Nephron progenitor cell (in vitro differentiated cells): ENCODE measurements at places on chromosomes 5 and 9.

- DNase-seq: no peak
Observed at GRCh38 chr5:6252581-6252980, 125.8 kb downstream of the MED10 start.

DNA sequence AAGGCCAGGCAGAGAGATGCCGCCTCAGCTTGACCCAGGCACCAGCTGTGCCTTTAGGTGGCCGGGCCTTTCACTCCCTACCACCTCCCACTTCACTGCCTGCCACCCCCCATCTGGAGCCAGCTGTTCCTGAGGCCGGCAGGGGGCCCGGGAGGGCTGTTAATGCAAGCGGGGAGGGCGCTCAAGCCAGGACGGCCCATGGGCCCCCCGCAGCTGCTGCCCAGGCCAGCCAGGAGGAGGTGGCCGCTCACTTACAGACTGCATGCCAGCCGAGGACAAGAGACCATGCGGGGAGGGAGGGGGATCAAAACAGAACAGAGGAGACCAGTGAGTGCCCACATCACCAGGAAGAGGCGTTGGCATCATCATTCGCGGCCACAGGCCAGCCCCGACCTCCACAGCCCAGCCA, 4.5 kb downstream of the ABCA2 start:
- DNase-seq: no peak

- DNase-seq: no peak
Observed at GRCh38 chr9:130962418-130963316, 23.6 kb upstream of the FIBCD1 start.

GRCh38 chr5:127421471-127421870, 96.0 kb upstream of the PRRC1 start:
- no peak for DNase-seq

DNA sequence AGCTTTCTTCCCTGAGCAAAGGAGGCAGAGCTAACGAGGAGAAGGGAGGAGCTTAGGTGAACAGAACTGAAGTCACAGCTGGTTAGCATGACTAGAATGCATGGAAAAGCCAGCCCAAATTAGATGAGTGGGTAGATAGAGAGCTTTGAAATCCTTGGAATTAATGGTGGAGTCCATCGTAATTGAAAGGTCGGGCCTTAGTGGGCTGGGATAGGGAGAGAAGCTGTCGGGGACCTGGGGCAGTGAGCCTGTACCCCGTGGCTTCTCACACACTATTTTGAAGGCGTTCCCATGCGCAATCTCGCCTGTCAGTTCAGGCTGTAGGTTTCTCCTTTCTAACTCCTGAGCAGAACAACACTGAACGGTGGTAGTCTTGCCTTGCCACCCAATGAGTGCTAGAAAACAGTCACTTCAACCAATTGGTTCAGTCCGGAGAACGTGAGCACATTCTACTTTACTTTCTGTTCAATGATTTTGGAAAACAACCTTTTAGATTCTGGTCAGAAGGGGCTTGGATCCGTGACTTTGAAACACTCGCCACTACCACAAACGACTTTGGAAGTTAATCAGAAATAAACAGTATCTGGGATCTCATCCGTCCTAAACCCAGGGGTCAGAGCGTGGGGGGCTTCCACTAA, 655 bp upstream of the RAI14 start:
- peak; percentile 32 for DNase-seq

DNA sequence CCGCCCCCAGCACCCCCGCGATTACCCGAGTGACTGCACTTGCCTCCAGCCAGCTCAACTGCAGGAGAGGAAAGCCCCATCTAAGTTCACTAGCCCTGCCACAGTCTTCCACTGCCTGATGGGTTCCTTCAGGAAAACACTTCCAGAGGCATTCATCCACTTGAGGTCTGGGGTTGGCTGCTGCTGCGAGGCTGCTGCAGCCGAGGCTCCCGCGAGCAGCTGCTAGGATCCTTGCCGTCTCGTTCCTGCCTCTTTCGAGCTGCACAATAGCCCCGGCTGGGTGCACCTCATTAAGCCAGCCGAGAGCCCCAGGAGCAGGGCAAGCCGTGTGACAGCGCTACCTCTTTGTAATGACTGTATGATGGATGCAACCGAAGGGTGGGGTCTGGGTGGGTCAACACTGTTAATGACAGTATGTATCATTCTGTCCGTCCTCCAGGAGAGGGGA, 24.2 kb upstream of the ELAVL2 start:
- peak; percentile 56 for DNase-seq

GRCh38 chr5:423626-424261, 19.2 kb upstream of the EXOC3 start:
- no peak for DNase-seq

DNA sequence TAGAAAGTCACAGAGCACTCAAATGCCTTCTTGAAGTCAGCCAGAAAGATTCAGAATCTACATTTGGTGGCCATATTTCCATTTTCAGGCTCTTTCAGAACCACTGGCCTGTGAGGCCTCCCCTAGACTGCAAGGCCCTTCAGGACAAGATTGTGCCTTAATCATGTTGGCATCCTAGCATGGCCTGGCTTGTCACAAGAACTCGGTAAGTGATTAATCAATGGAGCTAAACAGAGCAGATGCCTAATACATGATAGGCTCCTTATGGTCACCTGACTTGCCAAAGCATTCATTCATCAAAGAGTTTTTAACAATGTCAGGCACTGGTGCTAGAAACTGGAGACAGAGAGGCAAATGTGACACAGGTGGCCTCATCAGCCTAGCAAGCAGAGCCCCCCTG, 70.3 kb downstream of the PGM5 start:
- no peak for DNase-seq

GRCh38 chr5:134143944-134144941, 29.8 kb downstream of the TCF7 start:
- no peak for DNase-seq

DNA sequence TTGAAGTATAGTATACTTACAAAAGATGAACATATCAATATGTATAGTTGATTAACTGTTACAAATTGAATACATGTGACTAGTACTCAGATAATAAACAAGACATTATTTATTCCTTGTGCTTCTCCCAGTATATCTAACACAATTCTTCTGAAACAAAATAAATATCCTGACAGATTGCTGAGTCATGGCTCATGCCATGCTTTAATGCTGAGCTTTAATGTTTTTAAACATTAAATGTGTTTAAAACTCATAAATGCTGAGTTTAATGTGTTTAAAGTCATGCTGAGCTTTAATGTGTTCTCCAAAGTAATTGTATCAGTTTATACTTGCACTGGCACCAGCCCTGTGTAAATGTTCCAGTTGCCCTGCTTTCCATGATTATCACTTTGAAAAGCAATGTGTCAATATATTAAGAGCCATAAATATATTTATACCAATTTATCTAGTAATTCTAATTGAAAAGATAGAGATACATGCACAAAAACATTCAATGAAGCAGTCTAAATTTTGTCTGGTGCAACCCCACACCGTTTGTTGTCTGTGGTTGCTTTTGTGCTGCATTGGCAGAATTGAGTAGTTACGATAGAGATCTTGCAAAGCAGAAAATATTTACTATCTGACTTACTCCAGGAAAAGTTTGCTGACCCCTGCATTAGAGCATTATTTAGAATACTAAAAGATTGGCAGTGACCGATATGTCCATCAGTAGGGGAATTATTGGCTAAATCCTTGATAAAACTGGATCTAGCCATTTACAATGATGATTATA, 15.7 kb downstream of the KIAA1958 start:
- DNase-seq: no peak

DNA sequence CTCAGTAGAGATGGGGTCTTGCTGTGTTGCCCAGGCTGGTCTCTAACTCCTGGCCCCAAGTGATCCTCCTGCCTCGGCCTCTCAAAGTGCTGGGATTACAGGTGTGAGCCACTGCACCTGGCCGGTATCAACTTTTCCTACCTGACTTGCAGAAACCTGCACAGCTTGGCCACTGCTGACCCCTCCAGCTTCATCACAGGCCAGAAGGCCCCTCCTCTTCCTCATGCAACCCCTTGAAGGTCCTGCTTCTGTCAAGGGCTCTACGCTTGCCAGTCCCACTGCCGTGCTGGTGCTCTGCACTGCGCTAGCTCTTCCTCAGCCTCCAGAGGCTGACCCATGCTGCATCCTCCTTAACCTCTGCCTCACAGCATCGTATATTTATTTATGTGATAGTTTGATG, 32.5 kb upstream of the RNU6ATAC start:
- no peak for DNase-seq

GRCh38 chr5:3875144-3875543, 279.5 kb downstream of the IRX1 start:
- no peak for DNase-seq

- peak; percentile 72 for DNase-seq
Observed at GRCh38 chr9:133238851-133239532, 29.9 kb upstream of the OBP2B start.

- no peak for DNase-seq
Observed at GRCh38 chr5:74875994-74876791, 10.0 kb upstream of the FAM169A start.

GRCh38 chr9:90953805-90954204, 152.2 kb downstream of the SYK start:
- no peak for DNase-seq

GRCh38 chr9:75636427-75637045, 253.9 kb upstream of the PCSK5 start:
- no peak for DNase-seq
